ENCODE measurements at places on chromosomes 2 and 18.

DNA sequence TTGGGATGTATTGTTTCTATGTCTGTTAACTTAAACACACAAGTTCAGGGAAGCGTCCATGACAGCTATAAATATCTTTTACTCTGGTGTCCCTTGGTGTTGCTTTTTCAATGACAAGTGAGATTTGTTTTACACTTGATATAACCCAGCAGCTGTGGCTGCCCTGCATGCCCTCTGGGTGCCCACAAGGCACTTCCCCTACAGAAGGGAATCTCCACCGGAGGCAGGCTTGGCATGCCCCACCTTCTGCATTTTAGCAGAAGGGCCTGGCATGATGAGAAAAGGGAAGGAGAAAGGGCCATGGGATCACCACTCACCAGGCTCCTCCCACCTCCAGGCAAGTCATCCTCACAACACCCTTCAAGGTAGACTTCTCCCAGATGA, 68.7 kb downstream of the TMEM247 start:
- no peak for DNase-seq

DNA sequence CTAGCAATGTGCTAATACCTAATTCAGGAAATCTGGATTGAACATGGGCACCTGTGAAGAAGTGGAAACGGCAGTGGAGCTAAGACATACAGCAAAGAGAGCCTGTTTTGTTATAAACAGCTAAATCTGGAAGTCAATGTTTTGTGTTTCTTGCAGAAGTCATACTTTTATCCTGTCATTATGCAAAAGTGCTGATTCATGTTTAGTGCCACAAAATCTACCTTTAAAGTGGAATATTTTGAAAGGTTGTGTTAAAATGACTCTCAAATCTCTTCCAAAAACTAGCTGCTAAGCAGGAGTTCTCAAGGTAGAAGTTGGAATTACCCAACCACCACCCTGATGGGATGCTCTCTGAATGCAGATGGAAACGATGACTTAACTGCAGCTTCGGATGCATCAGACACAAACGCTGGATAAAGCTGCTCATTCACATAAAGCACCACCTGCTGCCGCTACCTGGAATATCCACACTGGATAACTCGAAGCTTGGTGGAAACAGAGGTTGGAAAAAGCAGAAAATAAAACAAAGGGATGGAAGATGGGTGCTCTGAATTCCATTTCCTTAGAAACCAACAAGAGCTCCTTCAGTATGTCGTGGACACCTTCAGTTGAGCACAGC, 132.6 kb upstream of the ZNF236 start:
- DNase-seq = no peak

- no peak for DNase-seq
Observed at GRCh38 chr2:100151310-100151709, 8.9 kb upstream of the AFF3 start.

GRCh38 chr18:56795381-56795780, 144.2 kb downstream of the WDR7 start:
- no peak for DNase-seq

GRCh38 chr18:69727912-69728572, 219.6 kb downstream of the CD226 start:
- no peak for DNase-seq

DNA sequence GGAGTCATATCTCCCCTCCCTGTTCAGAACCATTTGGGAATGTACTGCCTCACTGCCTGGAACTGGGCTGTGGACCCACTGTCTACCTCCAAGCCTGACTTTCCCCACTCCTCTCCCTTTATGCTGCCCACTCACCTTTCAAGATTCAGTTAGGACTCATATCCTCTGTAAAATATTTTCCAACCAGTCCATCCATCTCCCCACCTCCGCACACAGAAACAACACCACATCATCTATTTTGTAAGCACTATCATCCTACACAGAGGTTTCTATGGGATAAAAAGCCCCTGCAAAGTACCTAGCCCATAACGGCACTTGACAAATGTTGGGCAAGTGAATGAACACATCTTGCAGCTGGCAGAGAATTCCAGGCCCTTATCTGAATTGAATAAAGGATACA, 250.8 kb downstream of the ANAPC1 start:
- DNase-seq = no peak
